Bone marrow (tissue), 2 donors: ENCODE measurements at places on chromosomes 12 and 14.

GRCh38 chr12:50933459-50934124, 18.8 kb upstream of the HIGD1C start:
- no peak for DNase-seq

GRCh38 chr14:52987514-52987913, 36.7 kb upstream of the FERMT2 start:
- no peak for DNase-seq

DNA sequence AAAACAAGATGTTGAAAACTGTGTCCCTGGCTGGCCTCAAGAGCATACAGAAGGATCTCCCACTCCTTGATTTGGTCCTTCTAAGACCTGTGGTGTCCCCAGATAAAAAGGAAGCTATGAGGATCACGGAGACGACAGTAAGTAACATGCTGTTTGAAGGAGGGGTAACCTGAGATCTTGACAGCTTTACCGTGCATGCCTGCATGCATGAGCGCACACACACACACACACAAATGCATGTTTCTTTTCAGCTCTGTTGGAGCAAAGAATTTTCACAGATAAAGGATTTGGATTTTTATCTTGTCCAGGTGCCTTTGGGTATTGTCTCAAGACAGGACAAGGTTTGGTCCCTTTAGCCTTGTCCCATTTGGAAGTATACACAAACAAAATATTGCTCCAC, 411.6 kb upstream of the CCDC196 start:
- no peak for DNase-seq

DNA sequence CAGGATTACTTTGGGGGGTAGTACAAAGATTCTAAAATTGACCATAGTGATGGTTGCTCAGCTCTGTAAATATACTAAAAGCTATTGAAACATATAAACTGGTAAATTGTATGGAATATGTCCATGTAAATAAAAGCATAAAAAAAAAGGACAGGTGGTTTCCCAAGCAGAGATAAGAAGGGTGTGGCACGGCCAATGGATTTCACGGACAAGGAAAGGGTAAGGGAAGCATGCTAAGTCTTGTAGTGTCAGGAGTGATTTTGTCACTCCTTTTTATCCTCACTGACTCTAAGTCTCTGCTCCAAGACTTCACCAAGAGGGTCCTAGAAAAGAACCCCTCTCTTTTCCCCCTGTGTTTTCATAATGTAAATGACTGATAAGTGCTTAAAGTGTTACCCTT, 229.2 kb downstream of the SPTSSA start:
- DNase-seq = no peak

DNA sequence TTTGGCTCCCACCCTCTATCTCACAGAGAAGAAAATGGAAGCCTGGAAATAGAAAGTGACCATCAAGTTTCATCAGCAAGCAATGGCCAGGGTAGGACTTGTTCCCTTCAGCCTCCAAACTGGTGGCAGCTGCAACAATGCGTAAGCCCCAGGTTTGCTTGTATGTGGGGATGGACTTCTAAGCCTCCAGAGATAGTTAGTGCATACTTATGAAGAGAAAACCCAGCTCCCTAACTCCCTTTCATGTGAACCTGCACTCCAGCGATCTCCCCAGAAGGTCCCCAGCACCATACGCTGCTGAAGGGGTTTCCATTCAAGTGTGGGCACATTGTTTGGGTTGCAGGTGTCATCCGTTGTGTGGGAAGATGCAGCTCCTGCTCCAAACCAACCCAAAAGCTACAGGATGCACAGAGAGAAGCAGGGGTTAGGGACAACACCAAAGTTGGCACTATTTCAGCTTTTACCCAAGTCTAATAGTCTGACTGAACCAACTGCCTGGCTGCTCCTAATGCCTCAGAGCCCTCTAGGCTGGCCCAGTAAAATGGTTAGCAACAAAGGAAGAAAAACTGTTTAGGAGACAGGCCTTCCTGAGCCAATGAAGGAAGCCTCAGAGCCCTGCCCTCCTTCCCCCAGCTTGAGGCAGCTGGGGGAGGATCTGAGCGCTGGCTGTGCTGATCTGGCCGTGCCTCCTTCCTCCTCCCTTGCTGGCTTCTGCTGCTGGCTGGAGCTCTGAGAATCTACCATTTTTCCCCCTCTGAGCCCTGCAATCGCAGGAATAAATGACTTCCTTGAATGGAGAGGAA, 12.3 kb downstream of the ZFP36L1 start:
- no peak for DNase-seq

DNA sequence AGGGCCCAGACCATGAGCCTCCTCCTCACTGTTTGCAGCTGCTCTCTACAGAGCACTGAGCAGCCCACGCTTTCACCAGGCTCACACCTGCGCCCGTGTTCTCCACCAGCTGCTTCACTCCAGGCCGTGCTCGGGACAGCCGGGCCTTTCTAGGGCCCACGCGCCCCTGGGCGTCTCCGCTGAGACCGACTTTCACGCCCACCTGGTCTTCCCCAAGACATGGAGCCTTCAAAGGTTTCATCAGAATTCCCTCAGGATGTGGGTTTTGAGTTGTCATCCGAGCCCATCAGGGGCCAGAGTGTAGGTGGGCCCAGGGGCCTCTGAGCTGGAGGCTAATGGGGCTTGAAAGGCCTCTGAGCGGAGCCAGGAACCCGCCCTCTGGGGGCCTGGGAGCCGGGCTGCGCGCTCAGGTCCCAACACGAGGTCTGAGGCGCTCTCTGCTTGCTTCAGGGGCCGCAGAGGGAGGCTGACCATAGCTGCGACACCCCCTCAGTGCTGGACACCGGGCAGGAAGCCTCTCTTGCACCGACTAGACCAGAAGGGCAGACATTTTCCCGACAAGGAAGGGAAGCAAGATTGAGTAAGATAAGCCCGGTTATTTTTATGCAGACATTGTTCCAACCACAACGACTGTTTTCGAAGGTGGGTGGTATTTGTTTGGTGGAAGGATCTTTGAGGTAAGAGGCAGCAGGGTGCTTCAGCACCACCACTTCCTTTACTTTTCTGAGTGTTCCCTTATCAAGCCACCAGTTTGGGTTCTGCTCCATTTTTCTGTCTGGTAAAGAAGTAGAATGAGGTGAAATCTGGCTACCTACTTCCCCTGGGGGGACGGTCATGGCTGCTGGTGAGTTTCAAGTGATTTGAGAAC, 125.0 kb upstream of the FUT8 start:
- DNase-seq = no peak
